CD4-positive, alpha-beta T cell treated with Interleukin-15 for 4 hours (primary cell): ENCODE measurements at places on chromosomes 4 and X.

- DNase-seq = no peak
These were observed 240.1 kb downstream of the OPHN1 start for GRCh38 chrX:68193234-68193633.

GRCh38 chrX:19810006-19810774, 77.2 kb downstream of the SH3KBP1 start:
- no peak for DNase-seq

DNA sequence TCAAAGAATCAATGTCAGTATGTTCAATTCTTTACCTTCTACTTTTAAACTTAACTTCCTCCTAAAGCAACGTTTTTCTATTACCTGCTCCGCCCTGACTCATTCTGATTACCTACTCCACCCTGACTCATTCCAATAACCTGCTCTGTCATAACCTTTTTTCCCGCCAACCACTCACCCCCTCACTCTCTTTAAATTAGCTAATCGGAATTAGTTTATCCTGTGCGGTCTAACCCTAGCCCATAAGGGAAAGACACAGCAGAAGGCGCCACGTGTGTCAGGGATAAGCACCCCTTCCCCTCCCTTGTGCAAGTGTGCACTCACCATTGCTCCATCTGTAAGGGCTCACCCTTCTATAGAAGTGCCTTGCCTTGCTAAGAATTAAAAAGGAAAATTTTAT, 64.4 kb downstream of the EIF4E start:
- no peak for DNase-seq

- peak; percentile 32 for DNase-seq
These were observed 13.9 kb upstream of the PPEF2 start for GRCh38 chr4:75916091-75916661.

- DNase-seq = no peak
These were observed 20.7 kb downstream of the SETD7 start for GRCh38 chr4:139535228-139535870.

- DNase-seq = no peak
These were observed 24.1 kb downstream of the SH3KBP1 start for GRCh38 chrX:19863212-19863856.

- peak; percentile 3 for DNase-seq
These were observed 45.2 kb upstream of the SLC39A8 start for GRCh38 chr4:102390438-102390837.

- DNase-seq = no peak
These were observed 665.6 kb upstream of the PRKX start for GRCh38 chrX:4379071-4379470.

- DNase-seq = no peak
These were observed 83.5 kb downstream of the ZNF674 start for GRCh38 chrX:46461660-46462191.

GRCh38 chr4:121822796-121823504, 733 bp downstream of the CCNA2 start:
- DNase-seq = peak; percentile 26

GRCh38 chrX:147476008-147476407, 435.7 kb upstream of the FMR1 start:
- peak; percentile 0 for DNase-seq

GRCh38 chr4:122552898-122553297, 68.0 kb downstream of the IL21 start:
- no peak for DNase-seq

GRCh38 chr4:169209388-169209883, 61.3 kb downstream of the SH3RF1 start:
- DNase-seq = no peak

GRCh38 chrX:68672581-68673318, 25.3 kb downstream of the STARD8 start:
- no peak for DNase-seq

GRCh38 chr4:139606579-139607501, 50.8 kb upstream of the SETD7 start:
- DNase-seq = peak; percentile 1

GRCh38 chrX:41468647-41469323, 21.6 kb downstream of the NYX start:
- no peak for DNase-seq

- no peak for DNase-seq
These were observed 94.1 kb upstream of the PPP3CA start for GRCh38 chr4:101441446-101441845.

DNA sequence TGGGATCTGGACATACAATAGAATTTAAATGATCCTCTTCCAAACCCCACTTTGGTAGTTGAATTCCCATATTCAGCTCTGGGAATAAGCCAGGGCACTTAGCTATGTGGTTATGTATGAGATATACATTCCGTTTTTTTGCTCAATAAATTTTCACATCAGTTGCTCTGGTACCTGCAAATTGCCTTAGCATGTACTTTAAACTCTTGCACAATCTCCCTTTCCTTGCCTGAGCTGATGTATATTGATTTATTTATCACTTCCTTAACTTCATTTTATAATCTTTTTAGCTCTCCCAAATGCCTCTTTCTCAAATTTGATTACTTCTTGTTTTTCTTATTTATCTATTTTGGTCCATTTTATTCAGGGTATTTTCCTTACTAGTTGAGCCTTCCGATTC, 90.1 kb upstream of the AGA start:
- no peak for DNase-seq

GRCh38 chr4:90060039-90060438, 67.2 kb upstream of the CCSER1 start:
- no peak for DNase-seq

DNA sequence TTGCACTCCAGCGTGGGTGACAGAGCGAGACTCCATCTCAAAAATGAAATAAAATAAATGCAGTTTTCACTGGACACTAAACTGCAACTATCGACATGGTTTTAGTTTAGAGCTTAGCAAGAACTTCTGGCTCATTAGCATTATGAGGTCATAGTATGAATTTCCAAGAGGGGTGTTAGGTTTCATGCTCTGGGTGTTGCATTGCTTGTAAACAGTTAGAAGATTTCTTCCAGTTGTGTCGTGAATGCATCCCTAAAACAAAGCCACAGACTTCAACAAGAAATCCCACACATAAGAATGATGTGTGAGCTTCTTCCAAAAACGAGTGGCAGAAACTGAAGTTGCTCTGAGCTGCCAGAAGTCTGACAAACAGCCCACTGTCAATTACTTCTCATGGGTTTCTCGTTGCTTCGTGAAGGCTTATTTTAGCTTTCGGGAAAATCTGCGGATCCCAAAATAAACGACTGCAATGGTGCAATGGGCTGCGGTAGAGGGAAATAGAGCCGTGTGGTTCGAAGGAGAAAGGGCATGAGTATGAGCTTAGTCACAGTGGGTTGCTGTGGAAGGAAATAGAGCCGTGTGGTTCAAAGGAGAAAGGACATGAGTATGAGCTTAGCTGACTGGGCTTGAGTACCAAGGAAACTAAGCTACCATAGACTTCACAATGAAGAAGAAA, 354.9 kb downstream of the DHRSX start:
- no peak for DNase-seq

GRCh38 chr4:71009890-71010588, 16.6 kb downstream of the DCK start:
- DNase-seq = peak; percentile 56

DNA sequence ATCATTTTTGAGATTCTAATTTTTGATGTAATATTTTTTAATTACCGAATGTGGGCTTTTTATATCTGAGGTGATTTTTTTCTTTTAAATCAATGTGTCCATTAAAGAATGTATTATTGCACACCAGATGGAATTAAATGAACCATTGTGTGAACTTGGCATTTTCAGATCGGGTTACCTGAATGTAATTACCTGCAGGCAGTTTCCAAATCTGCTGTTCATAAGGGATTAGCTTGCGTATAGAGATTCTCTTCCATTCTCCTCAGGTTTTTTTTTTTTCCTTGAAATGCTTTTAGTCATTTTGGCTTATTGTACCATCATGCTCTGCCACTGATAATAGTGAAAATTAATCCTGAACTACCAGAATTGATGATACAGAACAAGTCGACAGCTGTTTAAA, 511.5 kb upstream of the ATOH1 start:
- no peak for DNase-seq

DNA sequence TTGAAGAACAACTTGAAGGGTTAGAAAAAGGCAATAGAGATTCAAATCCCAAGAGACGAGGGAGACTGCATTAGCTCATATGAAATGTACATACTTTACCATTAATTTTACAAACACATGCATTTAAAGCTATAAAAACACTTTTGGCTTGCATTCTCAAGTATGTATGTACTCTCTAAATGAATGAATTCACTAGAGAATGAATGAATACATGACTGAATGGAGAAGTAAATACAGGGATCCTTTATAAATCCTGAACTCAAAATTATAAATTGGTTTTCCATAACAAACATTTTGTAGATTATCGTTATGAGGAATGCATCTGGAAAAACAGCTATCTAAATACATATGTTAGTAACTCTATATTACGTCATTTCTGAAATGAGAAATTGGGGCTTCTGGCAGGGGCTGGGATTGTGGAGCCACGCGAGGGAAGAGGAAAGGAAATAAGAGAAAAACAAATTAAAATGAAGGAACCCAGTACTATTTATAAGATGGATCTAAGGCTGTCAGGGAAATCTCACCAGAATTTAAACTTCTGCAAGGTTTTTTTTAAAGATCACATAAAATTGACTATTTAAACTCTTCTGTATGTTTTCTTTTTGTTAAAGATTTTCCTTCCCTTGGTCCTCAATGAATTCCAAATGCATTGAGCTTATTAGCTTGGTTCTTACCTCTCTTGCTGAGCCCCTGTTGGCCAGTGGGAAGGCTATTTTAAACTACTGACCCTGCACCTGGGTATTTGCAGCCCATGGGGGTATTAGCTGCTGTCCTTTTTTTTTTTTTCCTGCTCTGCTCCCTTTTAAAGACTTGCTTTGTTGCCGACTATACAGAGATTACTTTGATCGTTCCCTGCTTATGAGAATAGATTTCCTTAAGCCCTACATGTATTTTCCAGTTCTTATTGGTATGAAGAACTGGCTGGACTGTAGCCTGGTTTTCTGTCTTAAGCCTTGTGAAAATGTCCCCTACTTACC, 207.8 kb downstream of the ADGRL3 start:
- DNase-seq = no peak

DNA sequence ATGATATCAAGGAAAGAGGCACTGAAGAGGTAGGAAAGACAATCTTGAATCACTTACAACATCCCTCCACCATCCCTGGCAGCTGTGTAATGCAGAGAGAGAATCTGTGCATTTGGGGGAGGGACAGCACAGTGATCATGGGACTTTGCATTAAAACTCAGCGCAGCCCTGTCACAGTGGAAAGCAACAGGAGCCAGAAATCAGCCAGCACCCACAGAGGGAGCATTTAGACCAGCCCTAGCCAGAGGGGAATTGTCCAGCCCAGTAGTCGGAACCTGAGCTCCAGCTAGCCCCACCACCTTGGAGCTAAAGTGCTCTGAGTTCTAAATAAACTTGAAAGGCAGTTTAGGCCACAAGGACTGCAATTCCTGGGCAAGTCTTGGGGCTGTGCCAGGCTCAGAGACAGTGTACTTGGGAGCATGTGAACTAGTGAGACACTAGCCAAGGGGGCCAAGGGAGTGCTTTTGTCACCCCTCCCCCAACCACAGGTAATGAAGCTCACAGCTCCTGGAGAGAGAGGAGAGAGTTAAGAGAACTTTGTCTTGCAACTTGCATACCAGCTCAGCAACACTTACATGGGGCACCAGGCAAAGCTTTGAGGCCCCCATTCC, 83.9 kb upstream of the FAM241A start:
- DNase-seq = no peak

- DNase-seq = no peak
These were observed 117.5 kb upstream of the VCX2 start for GRCh38 chrX:8288590-8288989.

DNA sequence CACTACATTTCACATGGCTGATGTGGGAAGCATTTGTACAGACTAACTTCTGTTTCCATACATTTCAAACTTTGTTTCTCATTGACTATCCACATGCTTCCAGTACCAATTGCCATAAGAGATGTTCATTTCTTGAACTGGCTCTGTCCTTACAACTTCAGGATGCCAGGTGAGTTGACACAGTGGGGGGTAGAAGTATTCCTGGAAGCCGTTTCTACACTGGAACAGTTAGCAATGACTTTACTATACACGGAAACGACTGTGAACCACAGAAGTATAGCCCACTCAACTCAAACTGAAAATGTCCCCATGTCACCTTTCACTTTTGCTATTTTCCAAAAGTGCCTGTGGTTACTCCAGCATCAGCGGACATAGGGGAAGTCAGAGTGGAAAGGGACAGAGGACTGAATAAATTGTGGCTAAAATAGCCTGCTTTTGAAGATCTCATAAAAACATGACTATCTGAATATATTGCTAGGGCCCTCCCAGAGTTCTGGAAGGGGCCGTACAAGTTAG, 38.0 kb upstream of the DSPP start:
- no peak for DNase-seq

- DNase-seq = no peak
These were observed 121.7 kb downstream of the TLL1 start for GRCh38 chr4:165994701-165995100.

DNA sequence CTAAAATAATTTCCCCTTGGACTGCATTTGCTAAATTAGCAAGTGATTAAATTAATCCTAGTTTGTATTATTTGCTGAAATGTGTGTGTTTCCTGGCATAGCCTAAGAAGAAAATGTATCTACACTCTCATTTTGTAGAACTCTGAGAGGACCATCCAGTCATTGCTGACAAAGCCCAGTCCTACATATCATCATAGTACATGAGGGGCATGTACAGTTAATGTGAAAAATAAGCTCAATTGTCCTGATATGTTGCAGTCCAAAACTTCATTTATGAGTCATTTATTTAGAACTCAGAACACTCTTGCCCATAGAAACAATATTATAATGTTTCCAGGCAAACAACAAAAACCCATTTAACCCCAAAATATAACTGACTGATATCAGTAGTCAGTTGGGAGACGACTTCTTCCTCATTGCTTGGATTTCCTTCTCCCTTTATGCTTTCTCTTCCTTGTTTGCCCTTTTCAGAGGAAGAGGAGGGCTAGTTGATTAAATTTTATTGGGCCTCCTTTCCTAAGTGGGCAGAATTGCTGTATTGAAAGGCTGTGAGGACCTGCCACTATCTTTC, 26.9 kb upstream of the BBS12 start:
- no peak for DNase-seq

- DNase-seq = no peak
These were observed 885.7 kb upstream of the ADGRL3 start for GRCh38 chr4:60314416-60314815.

GRCh38 chrX:79161655-79162054, 17.2 kb downstream of the GPR174 start:
- peak; percentile 78 for DNase-seq

DNA sequence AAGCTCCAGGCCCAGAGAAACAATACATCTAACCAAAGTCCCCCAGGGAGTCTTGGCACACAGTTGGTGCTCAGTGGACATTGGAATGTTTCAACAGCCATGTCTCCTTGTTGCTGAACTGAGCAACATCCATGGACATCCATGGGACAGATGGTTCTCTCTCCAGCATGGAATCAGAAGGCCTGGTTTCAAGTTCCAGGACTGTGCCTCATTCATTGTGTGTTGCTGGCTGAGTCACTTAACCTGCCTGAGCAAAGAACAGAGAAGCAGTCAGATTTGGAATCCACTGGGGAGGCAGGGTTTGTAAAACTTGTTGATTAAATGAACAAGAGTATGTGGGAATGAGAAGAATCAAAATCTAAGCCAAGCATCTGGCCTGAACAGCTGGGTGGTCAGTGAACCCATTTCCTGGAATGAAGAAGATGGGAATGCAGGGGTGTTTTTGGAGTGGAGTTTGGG, 147.9 kb downstream of the CHIC2 start:
- DNase-seq = no peak

GRCh38 chr4:10656988-10657387, 27.6 kb downstream of the CLNK start:
- DNase-seq = no peak
